NCI-H1436 (cell line): ENCODE measurements at places on chromosomes 6 and 20.

GRCh38 chr6:159467473-159468041, 225.5 kb downstream of the SOD2 start:
- DNase-seq: no peak

- DNase-seq: no peak
Observed at GRCh38 chr6:36054415-36054814, 26.8 kb downstream of the MAPK14 start.

- DNase-seq: no peak
Observed at GRCh38 chr6:146850238-146850896, 251.6 kb downstream of the ADGB start.

- no peak for DNase-seq
Observed at GRCh38 chr20:51341581-51341980, 200.9 kb downstream of the NFATC2 start.

- no peak for DNase-seq
Observed at GRCh38 chr6:126148853-126149252, 162.5 kb downstream of the TRMT11 start.

- DNase-seq: no peak
Observed at GRCh38 chr6:169725125-169726048, 1.1 kb upstream of the PHF10 start.

DNA sequence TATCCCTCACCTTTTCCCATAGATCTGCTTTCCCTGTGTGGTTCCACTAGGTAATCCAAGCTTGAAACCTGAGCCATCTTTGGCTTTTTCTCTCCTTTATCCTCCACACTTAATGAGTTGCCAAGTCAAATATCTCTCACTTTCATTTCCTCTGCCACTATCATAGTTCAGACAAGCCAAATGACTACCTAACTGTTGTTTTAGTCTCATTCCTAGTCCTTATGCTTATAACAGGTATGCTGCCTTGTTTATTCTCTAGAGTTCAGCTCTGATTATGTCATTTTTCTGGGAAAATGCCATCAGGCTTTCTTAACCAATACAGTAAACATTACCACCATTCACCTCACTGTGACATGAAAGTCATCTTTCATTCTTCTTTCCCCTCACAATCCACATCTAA, 6.5 kb downstream of the EFHC1 start:
- no peak for DNase-seq

GRCh38 chr6:113782636-113783035, 74.5 kb upstream of the MARCKS start:
- DNase-seq: no peak

GRCh38 chr20:22438926-22439325, 145.4 kb downstream of the FOXA2 start:
- DNase-seq: no peak

- DNase-seq: no peak
Observed at GRCh38 chr6:107727096-107727757, 96.9 kb downstream of the SCML4 start.

GRCh38 chr6:158831571-158831970, 12.4 kb upstream of the EZR start:
- DNase-seq: no peak

DNA sequence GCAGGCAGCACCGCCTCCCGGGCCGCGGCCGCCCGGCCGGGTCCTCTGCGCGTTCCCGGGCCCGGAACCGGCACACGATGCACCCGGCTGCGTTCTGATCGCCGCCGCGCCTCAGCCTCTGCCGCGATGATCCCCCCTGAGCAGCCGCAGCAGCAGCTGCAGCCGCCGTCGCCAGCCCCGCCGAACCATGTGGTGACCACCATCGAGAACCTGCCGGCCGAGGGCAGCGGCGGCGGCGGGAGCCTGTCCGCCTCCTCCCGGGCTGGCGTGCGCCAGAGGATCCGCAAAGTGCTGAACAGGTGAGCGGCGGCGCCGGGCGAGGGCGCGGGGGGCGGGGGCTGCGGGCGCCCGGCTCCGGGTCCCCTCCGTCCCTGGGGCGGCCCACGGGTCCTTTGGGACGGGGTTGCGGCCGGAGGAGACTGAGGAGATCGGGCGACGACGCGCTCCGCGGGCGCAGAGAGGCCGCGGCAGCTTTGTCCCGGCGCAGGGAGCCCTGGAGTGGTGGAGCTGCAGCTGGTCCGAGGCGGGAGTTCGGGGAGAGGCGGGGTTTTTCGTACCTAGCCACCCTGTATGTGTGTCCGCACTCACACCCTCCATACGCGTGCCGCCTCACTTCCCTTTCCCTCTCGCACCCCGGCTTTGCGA, 659 bp downstream of the SLC35F1 start:
- no peak for DNase-seq

- peak; percentile 43 for DNase-seq
Observed at GRCh38 chr6:6057442-6058053, 50.8 kb upstream of the NRN1 start.

DNA sequence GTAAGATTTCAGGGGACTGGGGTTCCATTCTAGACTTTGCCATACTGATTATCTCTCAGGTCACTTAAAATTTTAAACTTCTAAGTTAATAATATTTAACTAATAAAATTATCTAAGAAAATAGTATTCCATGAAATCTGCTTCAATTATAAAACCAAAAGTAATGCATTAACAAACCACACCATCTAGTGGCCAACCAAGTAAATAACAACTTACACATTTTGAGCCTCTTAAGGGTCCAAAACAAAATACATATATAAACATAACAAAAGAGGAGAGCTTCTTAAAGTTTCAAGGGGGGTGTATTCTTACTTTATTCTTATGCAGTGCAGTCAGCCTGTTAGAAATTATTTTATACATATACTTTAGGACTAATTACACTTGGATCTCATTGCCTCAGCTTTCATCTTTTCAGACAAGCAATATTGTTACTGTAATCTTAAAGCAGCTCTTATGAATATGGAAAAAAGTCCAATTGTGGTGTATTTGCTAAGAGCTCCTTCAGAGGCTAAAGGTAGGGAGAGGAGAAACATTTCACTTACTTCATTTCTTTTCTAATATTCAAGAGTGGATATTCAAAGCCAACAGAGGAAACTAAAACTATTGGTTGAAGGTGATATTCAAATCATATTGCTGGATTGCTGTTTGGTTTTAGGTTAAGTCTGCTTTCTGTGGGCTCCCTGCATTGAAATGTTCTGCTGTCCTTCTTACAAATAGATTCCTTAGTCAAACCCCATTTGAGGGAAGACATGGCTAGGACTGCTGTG, 199.7 kb upstream of the SIM1 start:
- peak; percentile 18 for DNase-seq

DNA sequence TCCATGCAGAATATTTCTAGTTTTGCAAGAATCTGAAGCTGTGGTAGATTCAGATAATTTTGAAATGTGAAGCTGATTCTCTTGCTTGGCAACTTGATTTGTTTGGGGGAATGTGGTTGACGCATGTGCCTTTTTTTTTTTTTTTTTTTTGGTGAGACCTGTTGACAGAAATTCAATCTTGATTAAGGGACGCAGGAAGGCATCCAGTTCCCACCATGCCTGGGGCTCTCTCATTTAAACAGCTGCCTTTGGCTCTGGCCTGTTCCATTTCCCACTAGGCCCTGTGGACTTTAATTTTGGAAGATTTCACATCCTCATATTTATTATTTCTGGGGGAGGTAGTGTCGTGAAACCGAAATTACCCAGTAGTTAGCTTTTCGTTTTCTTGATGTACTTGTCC, 8.6 kb downstream of the TPX2 start:
- no peak for DNase-seq

- DNase-seq: no peak
Observed at GRCh38 chr6:166488076-166488685, 98.3 kb downstream of the RAMACL start.

DNA sequence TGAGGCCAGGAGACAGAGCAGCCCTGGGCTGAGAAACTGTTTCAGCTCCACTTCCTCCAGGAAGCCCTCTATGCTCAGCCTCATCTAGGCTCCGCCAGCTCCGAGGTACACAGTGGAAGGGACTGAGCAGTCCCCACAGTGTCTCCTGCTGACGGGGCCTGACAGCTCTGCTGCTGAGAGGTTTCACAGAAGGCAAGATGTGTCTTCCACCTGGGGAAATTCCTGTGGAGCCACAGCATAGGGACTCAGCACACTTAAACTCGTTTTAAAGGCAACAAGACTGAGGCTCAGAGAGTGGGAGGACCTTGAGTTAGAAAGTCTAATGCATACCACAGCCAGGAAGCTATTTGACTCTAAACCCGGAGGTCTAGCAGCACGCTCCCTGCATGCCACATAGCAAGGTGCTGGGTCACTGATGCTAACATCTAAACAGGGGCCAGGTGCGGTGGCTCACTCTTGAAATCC, 6.8 kb downstream of the ADA start:
- no peak for DNase-seq

DNA sequence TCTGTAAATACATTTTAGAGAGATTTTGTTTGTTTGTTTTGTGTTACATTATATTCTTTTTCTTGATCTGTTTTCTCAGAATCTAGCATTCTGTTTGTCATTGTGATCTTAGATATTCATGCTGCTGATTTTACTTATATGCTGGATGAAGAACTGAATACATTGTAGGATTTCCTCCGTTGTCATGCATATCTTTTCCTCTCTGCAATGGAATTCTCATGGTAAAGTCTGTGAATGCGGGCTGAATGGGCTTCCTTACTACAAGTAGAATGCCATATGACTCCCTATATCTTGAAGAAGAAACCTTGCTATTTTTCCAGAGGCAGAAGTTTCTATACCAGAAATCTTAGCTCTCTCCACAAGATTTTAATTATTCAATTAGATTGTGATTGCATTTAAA, 2.4 kb upstream of the DEFB114 start:
- DNase-seq: no peak

GRCh38 chr6:40042232-40042631, 108.0 kb upstream of the MOCS1 start:
- DNase-seq: no peak

GRCh38 chr20:40532103-40532502, 156.9 kb downstream of the MAFB start:
- DNase-seq: no peak

DNA sequence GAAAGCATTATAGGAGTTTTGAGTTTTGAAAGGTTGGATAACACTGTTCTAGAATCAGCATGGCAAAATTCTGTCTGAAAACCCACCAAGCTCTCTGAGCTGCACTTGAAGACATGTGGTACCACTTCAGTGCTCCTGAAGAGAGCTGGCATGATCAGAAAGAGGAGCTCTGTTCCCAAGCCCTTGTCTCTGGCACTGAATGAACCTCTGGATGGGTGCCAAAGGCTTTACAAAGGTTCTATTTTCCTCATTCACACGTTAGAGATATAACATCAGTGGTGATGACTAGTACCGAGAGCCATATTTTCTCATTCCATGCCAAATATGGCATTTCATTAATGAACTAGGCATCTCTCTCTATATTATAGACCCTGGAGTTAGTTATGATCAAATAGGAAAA, 301.8 kb upstream of the ID4 start:
- no peak for DNase-seq

DNA sequence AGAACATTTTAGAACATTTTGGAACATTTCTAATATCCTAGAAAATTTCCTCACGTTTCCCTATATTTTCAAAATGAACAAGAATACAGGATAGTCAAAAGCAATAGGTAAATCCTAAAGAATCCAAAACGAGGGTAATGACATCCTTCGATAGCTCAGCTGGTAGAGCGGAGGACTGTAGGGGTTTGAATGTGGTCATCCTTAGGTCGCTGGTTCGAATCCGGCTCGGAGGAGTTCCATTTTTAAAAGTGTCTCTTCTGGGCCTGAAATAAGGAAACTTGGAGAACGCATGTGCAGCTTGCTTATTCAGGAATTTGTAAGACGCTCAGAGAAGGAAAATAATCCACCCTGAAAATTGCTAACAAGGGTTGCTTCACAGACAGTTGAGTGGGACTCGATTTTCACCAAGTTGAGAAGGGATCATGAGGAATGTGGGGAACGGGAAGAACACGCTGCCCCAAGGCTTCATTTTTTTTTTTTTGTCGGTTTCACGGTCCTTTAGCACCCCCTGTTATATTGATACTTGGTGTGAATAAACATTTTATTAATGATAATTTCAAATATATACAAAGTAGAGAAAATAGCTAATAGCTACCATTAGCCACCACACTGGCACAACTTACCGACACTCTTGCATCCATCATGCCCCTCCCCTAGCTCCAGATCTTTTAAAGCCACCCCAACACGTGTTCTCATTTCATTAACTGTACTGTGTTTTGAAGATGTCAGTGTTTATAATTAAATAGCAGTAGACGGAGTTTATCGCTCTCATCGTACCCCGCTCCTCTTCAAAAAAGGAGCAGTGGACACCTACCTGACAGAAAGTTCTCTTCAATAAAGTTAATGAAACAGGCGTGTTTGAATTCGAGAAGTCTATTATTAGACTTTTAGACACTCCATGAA, 1.8 kb upstream of the ABT1 start:
- peak; percentile 23 for DNase-seq

DNA sequence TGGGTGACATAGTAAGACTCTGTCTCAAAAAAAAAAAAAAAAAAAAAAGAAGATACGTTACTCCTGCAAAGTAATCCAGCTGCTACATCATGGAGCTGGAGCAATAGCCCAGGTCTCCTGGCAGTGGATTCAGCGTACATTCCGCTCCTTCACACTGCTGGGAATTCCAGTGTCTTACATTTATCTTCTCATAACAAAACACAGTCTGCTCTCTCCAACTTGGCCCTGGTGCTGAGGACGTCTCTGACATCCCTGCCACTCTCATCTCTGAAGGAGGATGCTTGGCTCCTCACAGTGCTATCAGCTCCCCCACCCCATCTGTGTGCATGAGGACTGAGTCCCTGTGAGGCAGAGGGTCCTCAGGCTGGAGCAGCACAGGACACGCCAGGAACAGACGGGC, 529.8 kb downstream of the CD83 start:
- no peak for DNase-seq

- no peak for DNase-seq
Observed at GRCh38 chr20:24353135-24353690, 116.2 kb upstream of the SYNDIG1 start.

DNA sequence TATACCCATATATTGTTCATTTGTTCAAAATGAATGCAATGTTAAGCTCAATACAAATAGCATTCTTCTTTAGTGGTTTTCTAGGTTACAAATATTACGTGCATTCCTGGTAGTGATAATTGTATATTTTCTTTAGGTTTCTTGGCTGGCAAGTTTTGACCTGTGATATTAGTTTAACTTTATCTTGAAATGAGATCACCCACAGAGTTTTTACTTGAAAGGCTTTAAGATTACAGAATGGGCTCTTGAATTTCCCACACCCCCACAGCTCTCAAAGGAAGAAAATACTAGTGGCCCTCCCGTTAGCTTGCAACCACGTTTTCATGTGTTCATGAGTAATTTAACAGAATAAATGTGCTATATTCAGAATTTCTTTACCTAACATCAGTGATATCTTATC, 1315.5 kb upstream of the GJE1 start:
- no peak for DNase-seq
